ENCODE measurements at places on chromosomes 4 and X.
A peak's percentile ranks its signal among the peaks of the same experiment; 100 is the strongest.

DNA sequence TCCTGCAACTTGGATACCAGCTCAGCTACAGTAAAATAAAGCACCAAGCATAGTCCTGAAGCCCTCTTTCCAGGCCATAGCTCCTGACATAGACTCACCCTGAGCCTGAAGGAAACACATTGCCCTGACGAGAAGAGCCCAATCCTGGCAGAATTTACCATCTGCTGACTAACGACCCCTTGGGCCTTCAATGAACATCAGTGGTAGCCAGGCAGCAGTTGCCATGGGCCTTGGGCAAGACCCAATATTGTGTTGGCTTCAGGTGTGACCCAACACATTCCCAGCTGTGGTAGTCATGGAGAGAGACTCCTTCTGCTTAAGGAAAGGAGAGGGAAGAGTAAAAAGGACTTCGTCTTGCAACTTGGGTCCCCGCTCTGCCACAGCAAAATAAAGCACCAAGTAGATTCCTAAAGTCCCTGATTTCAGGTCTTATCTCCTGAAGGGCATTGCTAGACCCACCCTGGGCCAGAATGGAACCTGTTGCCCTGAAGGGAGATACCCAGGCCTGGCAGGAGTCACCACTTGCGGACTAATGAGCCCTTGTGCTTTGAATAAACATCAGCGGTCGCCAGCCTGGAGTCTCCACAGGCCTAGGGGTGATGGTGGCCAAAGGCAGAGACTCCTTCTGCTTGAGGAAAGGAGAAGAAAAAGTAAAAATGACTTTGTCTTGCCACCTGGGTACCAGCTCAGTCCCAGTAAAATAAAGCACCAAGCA, 902.6 kb downstream of the C4orf33 start:
- no peak for DNase-seq

DNA sequence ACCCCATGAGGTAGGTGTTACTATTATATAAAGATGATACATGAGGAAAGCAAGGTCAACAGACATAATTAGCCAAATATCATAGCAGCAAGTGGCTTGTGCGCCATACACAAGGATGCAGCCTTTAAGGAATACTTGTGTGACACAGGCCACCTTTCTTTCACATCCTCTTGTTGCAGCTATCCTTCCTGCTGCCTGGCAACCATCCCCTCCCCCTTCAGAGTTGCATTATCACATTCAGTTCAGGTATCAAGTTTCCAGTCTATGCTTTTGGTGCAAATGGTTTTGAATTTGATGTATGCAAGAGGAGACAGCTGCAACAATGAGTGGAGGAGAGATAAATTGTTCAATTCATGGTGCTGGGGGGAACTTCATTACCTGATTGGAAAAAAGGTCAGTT, 6.4 kb downstream of the ZCCHC18 start:
- no peak for DNase-seq

- DNase-seq: no peak
Observed at GRCh38 chr4:1049591-1049905, 38.1 kb downstream of the FGFRL1 start.

DNA sequence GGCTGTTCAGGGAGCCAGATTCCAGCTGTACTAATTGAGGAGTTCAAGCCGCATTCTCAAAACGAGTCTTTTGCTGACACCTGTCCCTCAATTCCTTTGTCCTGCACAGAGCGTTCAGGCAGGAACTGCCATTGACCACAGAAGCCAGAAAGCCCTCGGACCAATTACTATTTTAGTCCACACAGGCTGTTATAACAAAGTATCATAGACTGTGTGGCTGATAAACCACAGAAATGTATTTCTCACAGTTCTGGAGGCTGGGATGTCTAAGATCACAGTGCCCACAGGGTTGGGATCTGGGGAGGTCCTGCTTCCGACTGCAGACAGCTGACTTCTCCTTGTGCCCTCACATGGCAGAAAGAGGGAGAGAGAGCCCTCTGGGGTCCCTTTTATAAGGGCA, 119.8 kb upstream of the ATP6AP2 start:
- DNase-seq: no peak

DNA sequence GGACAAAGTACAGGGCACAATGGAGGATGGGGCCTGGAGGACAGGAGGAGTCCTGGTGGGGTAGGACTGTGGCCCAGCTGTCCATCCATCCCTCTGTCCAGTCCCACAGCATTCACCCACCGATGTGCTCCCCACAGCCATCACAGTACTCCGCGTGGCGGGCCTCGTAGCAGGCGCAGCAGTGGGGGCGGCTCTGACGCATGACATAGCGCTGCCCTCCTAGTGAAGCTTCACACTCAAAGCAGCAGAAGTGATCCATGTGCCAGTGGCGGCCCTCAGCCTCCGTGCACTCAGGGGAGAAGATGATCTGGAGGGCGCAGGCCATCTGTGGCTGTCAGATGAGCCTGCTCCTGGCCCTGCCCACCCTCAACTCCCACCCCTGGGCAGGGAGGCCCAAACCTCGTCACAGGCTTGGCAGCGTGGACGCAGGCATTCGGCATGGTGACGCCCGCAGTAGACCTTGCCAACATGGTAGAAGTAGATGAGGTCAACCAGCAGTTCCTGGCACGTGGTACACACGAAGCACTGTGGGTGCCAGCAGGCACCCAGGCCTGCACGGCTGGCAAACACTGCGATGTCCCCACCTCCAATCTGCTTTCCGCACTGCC, 6.3 kb downstream of the PLP2 start:
- DNase-seq: no peak

DNA sequence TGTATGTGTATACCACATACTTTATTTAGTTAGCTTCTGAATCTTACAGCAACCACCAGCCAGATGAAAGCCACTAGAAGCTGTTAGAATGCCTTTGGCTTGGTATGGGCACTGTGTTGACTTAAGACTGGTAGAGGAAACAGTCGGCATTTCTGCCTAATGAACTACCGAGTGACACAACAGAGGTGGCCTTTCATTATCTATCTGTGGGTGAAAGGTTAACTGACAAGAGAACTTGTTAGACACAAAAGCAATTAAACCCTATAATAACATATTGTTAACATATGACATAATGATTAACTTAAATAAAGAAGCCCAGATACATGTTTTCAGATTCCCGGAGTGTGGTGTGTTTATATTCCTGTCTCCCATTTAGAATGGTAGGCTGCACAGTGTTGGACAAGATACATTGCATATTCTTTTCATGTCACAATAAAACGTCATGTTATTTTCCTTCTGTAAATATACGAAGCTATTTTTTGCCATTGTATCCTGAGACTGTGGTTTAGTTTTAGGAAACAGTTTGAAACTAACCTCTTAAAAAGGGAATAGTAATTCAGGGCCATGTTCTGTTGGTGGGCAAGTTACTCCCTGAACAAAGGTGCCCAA, 181.5 kb downstream of the SLIT2 start:
- DNase-seq: no peak

- no peak for DNase-seq
Observed at GRCh38 chr4:32485956-32486355, 1765.8 kb downstream of the PCDH7 start.

DNA sequence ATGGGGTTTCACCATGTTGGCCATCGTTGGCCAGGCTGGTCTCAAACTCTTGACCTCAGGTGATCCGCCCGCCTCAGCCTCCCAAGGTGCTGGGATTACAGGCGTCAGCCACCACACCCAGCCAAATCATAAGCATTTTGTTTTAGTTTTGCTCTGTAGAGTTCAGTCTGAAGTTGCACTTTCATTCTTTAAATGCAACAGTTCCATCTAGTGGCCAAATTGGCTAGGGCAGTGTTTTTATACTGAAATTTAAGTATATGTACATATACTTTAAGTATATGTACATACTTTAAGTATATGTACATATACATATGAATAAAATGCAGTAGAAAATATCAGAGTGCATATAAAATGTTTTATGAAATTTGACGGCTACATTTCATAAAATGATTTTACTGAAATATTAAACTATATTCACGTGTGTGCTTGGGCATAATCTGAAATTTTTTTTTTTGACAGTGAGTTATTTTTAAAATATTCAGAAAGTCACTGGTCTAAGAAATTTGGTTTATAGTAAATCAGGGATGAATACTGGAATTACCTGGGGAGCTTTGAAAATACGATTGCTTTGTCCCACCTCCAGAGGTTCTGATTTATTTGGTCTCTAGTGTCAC, 145.5 kb downstream of the NWD2 start:
- no peak for DNase-seq

DNA sequence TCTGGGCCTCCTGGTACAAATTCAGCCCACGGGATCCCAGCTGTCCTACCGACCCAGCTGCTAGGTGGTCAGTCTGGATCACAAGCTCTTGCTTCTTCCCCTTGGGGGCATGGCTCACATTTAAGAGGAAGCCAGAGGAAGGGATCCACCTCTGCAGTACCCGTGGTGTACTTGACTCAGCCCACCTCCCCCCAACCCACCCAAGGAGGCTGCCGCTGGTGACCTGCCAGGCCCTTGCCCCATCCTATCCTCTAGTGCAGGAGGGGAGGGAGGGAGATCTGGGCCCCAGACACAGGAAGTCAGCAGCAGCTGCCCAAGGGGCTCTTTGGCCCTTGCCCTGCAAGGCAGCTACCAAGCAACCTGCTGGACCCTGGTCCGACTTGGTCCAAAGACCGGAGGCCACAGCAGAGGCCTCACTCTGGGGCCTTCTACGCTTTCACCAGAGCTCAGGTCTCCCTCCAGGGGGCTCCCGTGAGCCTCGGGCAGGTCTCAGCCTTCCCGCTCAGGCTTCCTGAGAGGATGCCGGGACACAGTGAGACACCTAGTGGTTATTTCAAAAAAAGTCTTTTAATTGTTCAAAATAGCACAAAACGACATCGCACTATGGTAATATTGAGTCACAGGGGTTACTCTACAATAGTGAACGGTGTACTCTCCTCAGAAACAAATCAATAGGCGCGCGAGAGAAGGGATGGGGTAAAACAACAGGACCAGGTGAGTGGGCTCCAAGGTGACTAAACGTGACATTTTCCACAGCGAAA, 2.7 kb upstream of the RENBP start:
- peak; percentile 63 for DNase-seq

DNA sequence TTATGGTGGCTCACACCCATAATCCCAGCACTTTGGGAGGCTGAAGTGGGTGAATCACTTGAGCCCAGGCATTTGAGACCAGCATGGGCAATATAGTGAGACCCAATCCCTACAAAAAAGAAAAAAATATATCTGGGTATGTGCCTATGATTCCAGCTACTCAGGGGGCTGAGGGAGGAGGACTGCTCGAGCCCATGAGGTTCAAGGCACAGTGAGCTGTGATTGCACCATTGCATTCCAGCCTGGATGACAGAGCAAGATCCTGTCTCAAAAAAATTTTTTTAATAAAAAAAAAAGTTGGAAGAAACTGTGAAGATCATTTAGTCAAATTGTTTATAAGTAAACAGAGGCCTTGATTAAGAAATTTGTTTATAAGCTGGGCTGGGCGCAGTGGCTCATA, 39.7 kb downstream of the KLHL8 start:
- DNase-seq: no peak

DNA sequence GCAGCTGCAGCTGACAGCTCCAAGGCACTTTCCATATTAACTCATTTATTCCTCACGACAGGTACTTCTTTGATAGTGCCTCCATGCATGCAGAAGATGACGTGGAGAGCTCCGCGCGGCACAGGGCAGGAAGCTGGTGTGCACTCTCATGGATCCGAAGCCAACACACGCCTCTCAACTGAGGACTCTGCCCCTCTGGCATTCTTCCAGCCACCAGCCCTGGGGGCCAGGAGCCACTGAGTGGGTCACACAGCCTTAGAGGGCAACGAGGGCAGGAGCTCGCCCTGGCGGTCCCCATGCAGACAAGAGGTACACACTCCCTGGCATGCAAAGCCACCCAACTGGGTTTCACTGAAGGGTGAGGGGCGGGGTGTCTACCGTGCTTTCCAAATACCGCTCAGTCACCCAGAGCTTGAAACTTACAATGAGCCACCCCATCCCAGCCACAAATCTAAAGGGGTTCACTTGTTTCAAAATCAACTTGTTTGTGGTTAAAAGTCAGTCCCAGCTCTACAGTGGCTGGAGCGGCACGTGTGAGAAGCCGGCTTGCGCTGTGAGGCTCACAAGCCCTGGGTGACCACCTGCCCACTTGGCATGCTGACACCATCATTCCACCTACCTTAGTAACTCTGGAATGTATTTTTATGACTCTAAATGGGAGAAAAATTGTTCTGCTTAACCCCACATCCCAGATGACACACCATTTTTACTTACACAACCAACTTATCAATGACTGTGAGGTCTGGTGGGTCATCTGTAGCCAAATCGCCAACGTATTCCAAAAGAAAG, 16.2 kb downstream of the NOP14 start:
- DNase-seq: no peak

GRCh38 chr4:149047368-149047767, 605.2 kb upstream of the NR3C2 start:
- DNase-seq: no peak

All from stimulated activated naive CD4-positive, alpha-beta T cell (primary cell).